Activated naive CD8-positive, alpha-beta T cell treated with anti-CD3 and anti-CD28 coated beads for 36 hours (primary cell): ENCODE measurements at places on chromosomes 2 and 18.

DNA sequence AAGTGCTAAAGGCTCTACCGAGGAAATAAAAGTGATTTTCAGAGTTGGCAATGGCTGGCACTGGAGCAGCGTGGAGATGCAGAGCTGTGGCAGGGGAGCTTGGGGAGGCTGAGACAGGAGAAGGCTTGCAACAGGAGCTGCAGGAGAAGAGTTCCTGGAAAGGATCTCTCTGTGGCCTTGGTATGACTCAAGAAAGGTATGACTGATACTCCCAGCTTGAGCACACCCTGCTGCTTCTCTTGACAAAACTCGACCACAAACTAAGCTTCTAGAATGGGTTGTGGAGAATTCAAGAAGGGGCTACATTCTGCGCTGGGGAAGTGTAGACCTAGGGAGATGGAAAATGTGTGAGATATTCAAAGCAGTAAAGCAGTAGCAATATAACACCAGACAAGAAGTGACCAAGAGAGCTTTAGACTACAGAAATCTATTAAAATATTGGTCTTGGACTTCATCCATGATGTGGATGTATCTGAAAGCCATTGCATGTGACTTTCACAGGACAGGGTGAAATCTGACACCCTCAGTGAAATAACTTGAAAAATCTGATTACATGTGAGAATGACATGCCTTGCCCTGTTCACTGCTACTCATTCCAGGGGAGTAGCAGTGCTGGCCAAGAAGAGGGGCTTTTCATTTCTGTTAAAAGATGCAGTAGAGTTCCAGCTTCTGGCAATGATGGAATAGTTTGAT, 41.5 kb downstream of the SUCLG1 start:
- peaks cover 2% of the 10 kb centered on the region for H3K4me1 ChIP-seq
- H3K4me3 ChIP-seq: no peak overlapping the region
- no peaks in the 10 kb centered on the region for H3K27me3 ChIP-seq
- H3K36me3 ChIP-seq: no peaks in the 10 kb centered on the region
- no peak for DNase-seq

GRCh38 chr2:169664978-169665930, 29.0 kb downstream of the CFAP210 start:
- no peaks in the 10 kb centered on the region for H3K27me3 ChIP-seq
- DNase-seq: no peak
- H3K27ac ChIP-seq: no peak overlapping the region
- no peak overlapping the region for H3K4me3 ChIP-seq
- H3K4me1 ChIP-seq: no peaks in the 10 kb centered on the region
- H3K36me3 ChIP-seq: no peaks in the 10 kb centered on the region

DNA sequence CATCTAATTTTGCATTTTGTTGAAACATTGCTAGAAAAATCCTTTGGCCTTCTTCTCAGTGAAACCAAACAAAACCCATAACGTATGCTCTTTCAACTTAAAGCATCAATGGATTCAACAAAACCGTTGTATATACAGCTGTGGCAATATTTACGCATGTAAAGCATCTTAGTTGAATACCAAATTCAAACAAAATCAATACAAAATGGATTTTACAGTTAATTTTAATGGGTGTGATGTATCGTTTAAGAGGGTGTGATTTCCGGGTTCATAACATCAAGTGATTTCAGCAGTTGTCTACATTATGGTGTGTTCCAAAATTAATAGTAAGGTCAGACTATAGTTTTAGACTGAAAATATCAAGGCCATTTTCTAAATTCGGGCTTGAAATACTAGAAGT, 198.2 kb downstream of the TGIF1 start:
- H3K27me3 ChIP-seq: no peaks in the 10 kb centered on the region
- H3K4me1 ChIP-seq: peaks cover 24% of the 10 kb centered on the region
- no peak overlapping the region for H3K4me3 ChIP-seq

- peaks cover 19% of the 10 kb centered on the region for H3K27me3 ChIP-seq
- H3K4me1 ChIP-seq: no peaks in the 10 kb centered on the region
- no peak overlapping the region for H3K4me3 ChIP-seq
- DNase-seq: no peak
- H3K27ac ChIP-seq: no peak overlapping the region
Observed at GRCh38 chr2:10906926-10907625, 4.7 kb upstream of the KCNF1 start.

GRCh38 chr2:189514104-189514503, 66.5 kb downstream of the SLC40A1 start:
- H3K4me3 ChIP-seq: no peak overlapping the region
- no peak overlapping the region for H3K27ac ChIP-seq
- peaks cover 3% of the 10 kb centered on the region for H3K27me3 ChIP-seq
- H3K36me3 ChIP-seq: peaks cover 1% of the 10 kb centered on the region

DNA sequence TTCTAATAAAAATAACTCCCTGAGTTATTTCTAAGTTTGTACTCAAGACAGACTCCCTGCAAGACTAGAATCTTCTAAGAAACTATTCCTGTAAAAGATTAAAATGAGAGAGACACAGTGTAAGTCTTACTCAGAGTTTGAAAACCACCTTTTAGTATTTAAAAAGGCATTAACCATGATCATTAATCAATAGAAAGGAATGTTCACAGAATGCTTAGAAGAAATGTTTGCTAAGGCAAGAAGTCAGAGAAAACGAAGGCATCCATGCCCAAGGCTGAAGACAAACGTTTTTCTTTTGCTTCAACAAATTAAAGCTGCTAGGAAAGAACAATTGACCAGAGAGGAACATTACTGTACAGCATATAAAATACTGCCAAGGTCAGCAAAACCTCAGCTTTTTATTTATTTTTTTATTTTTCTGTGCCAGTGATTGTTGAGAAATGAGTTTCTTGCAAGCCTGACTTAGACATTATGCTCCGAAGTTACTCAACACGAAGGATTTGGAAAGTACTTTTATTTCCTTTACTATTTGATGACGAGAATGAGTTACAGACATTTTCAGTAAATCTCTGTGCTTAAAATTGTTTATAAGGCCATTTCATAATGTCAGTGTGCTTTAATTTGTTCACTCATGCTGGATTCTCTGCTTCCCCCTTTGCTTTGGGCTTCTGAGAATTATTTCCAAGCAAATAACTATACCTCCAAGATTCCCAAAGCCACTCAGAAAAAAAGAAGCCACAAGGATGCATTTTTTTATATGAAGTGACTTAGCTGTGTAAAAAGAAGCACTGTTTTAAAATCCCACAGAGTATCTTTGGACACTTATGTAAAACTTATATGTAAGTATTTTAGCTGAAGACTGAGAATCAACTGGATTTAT, 20.5 kb downstream of the RND3 start:
- H3K36me3 ChIP-seq: no peaks in the 10 kb centered on the region
- no peak overlapping the region for H3K27ac ChIP-seq
- H3K4me3 ChIP-seq: no peak overlapping the region
- no peaks in the 10 kb centered on the region for H3K27me3 ChIP-seq

DNA sequence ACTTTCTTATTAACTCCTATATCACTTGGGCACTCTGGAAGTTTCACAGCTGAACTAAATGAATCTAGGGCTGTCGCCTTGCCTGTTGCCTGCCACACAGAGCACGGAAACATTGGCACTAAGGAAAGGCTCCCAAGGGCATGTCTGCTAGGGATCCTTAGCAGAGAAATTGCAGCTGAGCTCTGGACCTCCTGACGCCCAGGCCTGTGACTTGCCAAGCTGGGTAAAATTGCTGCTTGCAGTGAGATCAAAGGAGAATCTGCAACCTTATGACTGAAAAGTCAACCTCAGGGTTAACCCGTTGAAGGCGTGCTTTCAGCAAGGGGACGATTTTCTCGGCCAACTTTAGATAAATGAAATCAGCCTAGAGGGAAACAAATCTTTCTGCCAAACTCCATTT, 189.8 kb downstream of the NCK2 start:
- H3K27me3 ChIP-seq: no peaks in the 10 kb centered on the region
- peaks cover 6% of the 10 kb centered on the region for H3K36me3 ChIP-seq
- peak; percentile 39 for DNase-seq
- H3K4me1 ChIP-seq: peaks cover 34% of the 10 kb centered on the region
